Activated naive CD4-positive, alpha-beta T cell (primary cell): ENCODE measurements at places on chromosomes 16 and 17.

DNA sequence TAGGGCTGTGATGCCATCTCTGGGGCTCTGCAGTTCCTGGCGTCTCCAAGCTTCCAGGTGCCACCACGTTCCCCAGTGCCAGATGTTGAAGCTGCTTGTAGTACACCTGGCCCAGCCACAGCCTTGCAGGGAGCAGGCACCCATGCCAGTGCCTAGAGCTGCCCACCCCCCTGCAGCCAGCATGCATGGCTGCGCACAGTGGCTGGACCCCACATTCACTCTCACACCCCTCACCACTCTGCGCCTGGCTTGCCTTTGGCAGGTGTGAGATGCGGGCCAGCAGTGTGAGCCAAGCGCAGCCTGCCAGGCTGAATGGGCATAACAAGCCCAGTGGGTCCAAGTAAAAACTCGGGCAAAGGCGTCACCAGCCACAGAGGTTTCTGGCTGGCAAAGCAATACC, 75.4 kb upstream of the CHMP6 start:
- no peak for DNase-seq

GRCh38 chr17:1713160-1713877, 3.1 kb upstream of the TLCD2 start:
- no peak for DNase-seq

DNA sequence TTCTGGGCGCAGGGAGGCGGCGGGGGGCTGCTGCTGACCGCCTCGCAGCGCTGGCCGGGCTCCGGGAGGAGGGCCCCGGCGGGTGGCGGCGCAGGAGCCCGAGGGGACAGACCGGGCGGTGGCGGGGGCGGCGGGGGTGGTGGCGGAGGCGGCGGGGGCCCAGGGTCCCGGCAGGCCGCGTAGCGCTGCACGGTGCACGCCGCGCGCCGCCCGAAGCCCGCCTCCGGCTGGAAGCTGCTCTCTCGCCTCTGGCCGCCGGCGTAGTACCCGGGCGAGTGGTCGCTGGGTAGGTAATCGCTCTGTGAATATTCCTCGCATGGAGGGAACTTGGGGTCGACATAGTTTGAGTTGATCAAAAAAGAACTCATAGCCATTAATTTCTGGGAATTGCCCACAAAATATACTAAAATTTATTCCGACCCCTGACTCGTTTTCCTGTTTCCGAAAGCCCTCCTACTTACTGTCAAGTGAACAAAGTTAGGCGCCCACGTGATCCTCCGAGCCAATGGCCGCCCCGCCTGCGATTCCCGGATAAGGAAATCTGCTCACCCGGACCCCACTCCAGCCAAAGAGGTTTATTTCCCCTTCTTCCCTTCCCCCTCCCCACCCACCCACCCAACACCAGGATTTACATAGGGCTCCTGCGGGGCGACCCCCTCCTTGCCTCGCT, at the start of gene HOXB4:
Gene HOXB4 (minus strand): TSS at position 405 of the 670 bp plus-strand sequence. CDS start 31 bp downstream, at position 374.
- peak; percentile 18 for DNase-seq

DNA sequence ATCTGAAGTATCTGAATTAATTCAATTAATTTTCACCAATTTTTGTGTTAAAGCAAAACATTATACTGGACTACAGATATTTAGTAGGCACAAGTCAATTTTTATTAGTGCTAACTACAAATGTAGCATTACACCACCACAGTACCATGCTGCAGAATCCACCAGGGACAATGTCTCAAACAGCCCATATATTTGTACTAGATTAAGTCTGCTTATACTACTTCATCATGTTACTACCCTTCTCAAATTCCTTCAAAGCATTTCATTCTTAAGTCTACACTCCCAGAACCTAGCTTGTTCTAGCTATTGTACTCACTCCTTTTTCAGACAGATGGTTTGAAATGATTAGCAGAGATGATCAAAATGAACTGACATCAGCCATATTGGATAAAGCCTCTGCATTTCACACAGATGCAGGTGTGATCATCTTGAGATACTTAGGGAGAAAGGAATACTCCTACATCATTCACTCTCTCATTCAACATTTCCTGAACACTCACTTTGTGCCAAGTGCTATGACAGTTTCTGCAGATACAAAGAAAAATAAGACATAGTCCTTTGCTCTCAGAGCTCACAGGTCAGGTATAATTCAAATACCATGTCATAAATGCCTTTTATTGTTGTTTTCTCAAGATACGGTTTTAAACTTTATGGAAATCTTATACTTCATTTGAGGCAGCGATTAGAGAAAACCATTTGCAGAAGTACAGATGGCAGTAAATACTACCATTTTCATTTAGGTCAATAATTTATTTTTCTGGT, 47.7 kb downstream of the SMURF2 start:
- no peak for DNase-seq

DNA sequence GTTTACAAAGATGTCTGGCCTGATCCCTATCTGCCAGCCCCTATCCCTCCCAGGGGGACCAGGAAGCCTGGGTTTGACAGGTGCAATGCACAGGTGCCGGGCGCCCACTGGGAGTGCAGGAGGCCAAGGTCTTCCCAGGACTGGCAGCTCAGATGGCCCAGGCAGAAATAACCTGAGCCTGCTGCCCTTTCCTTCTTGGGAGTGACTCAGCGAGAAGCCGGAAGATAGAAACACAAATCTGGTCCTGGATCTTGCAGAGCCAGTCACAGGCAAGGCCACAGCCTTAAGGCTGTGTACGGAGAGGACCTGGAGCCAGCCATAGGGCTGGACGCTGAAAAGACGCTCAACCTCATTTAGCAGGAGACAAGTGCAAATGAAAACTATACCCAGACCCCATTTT, 27.7 kb downstream of the GPR142 start:
- DNase-seq = no peak

- no peak for DNase-seq
Measured at GRCh38 chr17:67555855-67556254, 161.9 kb upstream of the NOL11 start.
